ENCODE measurements at places on chromosomes 6 and 20.

DNA sequence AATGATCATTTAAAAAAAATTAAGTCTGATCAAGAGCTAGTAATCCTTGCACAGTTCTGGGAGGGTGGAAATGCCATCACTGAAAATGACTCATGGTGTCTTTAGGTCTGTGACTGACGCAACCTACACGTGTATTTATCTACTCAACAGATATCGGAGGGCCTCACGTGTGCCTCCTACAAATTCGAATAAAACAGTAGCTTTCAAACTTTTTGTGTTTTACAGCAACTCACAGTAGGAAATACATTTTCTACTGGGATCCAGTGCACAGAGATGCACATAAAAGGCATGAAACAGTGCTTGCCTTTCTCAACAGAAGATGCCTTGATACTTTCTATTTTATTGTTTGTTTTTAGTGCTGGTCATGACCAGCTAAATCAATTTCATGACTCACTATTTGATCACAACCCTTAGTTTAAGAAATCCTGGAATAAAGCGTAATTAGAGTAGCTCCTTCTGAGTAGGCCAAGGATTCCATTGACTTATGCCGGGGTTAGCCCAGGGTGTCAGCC, 210.0 kb upstream of the SNX9 start:
- DNase-seq, result no peak

DNA sequence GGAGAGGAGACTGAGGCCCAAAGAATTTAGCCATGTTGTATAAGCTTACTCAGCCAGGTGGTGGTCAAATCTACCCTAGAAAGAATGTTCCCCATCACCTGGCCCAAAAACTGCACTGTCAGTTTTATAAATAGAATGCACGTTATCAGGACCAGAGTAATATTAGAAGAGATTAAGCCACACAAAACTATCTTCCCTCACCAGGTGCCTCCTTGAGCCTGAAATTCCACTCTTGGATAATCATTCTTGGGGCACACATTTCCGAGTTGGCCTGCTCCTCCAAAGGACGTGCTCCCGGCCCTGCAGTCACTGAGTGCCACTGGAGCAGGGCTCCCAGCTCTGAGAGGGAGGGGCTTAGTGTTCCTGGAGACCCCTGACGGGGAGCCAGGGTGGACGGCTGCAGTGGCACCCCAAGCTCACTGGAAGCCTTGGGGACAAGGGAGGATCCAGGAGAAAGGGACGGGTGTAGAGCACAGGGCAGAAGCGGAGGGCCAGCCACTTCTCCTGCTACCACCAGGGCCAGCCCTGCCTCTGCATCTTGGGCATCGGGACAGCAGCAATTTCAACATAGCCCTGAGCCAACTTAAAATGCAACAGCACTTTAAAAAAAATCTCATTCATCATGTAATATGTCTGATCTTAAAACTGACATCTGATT, 160.8 kb upstream of the QKI start:
- DNase-seq, result no peak

GRCh38 chr20:45892049-45892825, 1.1 kb downstream of the CTSA start:
- DNase-seq, result no peak

- DNase-seq, result no peak
These were observed 67.7 kb upstream of the SPTLC3 start for GRCh38 chr20:12941025-12941424.

- DNase-seq, result peak; percentile 98
These were observed 1.3 kb downstream of the PXT1 start for GRCh38 chr6:36441307-36441894.

DNA sequence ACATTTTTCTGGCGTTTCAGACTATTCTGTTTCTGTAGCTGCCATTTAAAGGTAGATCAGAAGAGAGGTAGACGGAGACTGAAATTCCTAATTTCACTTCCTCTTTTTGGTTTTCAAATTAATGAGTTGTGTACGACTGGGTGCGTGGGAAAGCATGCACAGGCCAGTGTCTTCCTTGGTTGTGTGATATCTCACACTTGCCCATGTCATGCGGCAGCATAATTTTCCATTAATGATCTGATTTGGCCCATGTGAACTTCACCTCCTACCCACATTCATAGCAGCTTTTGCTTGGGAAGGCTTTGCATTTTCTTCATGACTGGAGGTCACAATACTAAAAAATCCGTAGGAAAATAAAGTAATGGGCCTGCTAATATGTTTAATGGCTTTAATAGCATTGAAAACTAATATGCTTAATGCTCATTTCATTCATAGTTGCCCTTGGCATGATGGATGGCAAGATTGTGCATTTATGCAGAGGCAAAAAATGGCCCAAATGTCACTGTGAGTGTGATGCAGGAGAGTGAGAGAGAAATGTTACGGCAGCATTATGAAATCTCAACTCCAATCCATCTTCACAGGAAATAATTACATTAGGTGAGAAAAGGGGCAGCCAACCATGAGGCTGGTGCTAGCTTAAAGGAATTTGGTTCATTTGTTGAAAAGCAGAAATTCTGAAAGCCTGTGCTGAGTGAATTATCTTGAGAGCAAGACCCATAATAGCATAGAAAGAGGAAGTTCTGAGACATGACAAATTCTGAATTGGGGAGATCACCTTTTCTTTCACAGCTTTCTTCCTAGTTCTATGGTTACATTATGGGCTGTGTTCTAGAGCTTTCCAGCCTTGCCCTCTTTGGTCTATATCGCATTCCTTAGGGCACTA, 69.0 kb upstream of the UST start:
- DNase-seq, result peak; percentile 58
